AG04450 (cell line): ENCODE measurements at places on chromosomes 7 and 10.

DNA sequence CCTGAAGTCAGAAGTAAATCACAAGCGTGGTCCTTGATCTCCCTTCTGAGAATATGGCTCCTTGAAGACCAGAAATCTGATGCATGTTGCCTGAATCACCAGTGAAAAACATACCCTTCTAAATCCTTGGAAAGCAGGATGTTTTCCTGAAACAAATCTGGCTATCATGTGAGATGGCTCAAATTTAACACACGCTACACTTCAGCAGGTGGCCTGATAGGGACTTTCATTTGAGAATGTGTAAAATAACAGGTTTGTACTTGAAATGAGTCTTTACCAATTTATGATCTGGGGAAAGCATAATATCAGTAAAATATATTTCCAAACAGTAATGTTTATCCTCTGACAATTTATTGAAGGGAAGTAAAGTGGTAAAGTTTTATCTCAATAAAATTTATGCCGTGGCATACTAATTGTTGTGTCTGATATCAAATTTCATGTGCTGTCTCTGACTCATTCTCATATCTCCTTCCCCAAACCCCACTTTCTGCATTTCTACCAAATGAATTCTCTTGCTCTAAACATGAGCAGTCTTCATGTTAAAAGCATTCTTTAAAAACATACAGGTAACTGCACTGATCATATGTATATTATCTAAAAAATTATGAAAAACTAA lies 17.4 kb downstream of the CYP3A4 start:
- no peak for DNase-seq

GRCh38 chr10:62461120-62461519 lies 87.0 kb downstream of the ZNF365 start:
- DNase-seq = no peak

- no peak for DNase-seq
Measured at GRCh38 chr10:69919250-69919649, 117.5 kb downstream of the COL13A1 start.

DNA sequence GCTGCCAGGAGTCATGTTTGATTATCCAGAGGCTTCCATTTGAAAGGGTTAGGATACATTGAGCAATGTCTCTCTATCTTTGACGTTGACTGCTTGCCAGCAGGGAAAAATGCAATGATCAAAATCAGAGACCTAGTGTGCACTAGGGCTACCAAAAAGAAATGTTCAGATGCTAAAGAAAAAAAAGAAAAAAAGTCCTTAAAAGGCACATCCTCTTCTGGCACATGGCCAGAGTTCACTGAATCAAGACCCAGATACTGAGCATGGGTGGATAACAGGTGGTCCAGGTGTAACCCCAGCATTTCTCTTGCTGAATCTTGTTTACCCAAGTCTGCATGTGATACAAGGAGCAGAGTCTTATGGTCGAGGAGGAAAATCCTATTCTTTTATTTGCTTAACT lies 899.3 kb downstream of the SORCS3 start:
- DNase-seq = no peak

DNA sequence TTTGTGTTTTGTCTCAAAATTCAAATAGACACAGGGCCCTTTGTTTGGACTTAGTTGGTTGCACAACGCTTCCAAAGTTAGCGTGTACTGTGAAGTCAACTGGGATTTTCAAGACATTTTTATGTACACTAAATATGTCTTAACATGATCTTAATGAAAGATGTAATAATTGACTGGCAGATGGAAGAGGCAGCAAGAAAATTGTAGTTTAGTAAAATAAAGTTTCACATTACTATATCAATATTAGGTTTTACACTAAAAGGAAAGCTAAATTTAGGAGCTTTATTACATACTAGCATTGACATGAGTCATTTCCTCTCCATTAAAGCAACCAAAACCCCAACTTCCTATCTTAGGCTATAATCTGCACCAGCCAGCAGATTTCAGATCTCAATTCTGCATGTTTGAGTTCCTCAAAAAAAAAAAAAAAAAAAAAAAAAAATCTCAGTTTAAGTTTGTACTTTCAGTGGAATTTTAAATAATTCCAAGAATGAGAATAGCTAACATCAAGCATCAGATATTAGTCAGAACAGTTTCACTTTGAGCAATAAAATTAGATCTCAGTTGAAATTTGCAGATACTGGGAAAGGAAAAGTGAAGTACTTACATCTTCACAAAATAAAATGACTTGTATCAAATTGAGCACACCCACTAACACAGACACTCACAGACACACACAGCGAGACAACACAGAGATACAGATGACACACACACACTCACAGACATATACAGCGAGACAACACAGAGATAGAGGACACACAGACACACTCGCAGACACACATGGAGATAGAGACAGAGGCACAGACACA lies 346.6 kb upstream of the KLF6 start:
- peak; percentile 65 for DNase-seq

DNA sequence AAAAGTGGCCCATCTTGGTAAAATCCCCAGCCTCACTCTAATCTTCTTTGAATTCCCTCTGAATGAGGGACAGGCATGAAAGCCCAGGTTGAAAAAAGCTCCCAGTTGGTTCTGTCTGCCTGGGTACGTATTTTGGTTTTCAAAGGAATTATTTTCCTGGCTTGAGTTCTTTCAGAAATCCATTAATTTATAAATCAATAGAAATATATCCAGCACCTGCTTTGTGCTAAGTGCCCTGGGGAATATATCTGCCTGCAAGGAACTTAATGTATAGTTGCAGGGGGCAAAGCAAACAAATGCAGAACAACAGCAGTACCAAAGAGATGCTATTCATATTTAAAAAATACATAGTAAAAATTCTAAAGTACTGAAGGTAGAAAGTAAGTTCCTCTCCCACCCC lies 362.7 kb downstream of the REEP3 start:
- DNase-seq = no peak

- no peak for DNase-seq
Measured at GRCh38 chr10:132010483-132010882, 28.8 kb upstream of the BNIP3 start.

- DNase-seq = peak; percentile 73
Measured at GRCh38 chr10:110446954-110447608, 50.6 kb upstream of the DUSP5 start.

DNA sequence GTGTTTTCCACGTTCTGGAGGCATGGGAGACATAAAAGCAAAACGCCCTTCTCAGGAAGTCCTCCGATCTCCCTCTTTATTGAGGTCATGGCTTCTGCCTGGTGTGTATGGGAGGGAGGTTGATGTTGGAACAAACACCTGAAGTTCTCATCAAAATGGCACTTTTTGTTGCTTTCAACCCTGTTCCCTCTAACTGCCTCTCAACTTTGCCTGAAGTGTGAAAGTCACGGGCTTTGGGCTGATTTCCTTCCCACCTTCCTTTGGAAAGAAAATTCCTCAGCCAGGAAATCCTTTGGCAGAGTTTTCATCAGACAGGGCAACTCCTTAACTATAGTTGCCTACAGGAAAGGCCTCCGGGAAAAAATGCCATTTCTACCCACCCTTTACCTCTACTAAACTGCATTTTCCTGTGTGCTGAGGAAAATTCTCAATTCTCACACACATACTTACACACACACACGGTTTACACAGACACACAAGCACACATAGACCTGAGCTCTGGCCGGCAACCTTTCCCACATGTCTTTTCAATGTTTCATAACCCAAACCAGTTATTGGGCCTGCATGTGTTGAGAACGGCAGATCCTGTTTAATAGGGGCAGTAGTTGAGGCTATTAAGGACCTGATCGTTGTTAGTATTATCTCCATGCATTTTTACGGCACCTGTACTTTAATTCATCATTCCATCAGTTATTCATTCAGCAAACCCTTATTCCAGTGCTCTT lies 36.4 kb downstream of the CYP17A1 start:
- no peak for DNase-seq

DNA sequence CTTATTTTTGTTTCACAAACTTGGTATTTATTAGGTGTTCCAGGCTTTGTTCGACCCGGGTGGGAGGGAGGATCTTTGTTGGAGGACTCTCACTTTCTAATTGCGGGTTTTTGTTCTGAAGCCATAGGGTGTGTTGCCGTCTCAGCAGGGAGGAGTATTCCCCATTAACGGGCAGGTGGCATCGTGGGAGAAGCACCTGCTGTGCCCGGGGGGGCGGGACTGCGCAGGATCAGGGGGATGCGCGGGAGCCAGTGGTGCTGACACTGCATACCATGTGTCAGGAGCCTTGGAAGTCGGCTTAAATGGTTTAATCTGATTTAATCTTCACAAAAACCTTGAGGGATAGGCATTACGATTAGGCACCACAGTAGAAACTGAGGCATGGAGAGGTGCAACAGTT lies 113.0 kb downstream of the MGMT start:
- DNase-seq = no peak

GRCh38 chr10:121667948-121668313 lies 69.7 kb upstream of the FGFR2 start:
- DNase-seq = no peak

DNA sequence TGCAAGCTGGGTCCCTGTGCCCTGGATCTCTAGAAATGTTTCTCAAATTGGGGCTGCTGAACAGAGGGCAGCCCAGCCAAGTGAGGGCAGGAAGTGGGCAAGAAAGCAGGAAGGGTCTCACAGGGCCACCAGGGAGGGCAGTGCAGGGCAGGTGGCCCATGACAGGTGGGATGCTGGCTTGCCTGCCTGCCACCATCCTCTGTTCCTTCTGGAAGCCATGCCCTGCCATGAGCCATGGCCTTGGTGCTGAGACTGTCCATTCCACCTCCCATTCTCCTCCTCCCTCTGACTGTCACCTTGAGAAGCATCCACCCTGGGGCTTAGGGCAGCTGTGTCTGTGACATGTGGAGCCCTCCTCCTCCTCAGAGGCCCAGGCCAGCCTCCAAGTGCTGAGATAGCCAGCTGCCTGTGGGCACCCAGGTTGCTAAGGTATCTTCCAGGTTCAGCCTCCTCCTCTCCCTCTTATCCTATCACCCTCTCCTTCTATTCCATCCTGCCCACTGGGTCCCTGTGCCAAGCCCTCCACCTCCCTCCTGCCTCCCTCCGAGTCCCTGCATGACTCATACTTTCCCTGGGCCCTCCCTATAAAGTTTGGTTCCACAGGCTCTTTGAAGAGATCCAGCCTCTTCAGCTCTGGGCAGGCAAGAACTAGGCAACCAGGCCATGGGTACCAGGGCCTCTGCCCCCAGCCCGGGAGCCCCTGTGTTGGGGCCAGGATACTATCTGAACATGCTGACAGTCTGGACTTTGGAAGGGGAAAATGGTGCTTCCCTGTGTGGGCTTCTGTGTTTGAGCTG lies 1.3 kb downstream of the VSIR start:
- no peak for DNase-seq

- no peak for DNase-seq
Measured at GRCh38 chr10:48996329-48996728, 56.7 kb upstream of the LRRC18 start.

DNA sequence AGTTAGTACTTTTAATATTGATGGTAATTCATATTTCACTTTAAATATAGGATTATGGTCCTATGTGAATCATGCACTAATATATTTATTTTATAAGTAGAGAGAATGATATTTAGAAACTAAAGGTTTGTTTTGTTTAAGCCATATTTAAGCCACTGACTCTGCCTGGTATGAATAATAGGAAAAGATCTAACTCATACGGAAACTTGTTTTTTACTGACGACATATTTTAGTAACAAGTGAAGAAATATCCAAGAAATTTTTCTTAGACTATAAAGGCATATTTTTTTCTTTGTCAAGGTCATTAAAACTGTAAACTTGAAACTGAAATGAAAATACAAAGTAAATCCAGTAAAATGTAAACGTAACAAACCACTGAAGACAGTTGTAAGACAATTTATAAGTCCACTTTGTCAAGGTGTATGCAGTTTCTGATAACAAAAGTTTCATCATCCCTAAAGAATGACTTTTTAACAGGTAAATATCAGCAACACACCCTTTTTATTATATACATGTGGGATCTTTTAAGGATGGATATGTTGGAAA lies 147.1 kb downstream of the PHF14 start:
- DNase-seq = no peak

- DNase-seq = no peak
Measured at GRCh38 chr7:28414453-28414852, 2.1 kb downstream of the CREB5 start.

- no peak for DNase-seq
Measured at GRCh38 chr10:35368485-35369048, 32.3 kb downstream of the CCNY start.

DNA sequence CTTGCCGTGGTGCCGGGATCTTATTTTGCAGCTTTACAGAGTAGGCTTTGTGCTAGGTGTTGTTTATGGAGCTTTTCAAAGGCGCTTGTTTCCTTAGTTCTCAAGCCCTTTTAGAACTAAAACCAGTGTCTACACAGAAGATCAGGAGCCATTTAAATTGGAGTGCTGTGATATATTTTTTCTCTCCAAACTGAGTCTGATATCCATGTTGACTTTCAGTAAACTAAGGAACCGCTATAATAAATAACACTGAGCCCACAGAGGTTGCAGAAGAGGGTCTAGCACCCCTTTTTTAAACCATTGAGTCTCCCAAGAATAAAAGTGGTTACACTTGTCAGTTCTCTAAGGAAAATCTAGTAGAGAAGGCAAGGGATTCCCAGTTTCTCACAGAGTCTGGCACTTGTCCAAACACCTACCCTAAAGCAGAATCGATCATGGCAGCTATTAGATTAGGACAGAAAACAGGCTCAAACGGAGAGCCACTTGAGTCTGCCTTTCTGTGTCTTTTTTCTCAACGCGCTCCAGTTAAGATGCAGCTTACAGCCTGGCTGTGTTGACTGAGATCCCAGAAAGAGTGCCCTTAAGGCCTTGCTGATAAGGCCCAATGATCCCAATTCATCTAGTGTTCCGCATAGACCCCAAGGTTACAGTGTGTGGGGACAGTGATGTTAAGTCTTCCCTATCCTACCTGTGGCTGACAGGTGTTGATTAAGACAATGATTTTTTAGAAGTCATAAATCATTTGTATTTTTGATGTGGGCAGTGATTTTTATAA lies 804 bp downstream of the TMEM106B start:
- no peak for DNase-seq

DNA sequence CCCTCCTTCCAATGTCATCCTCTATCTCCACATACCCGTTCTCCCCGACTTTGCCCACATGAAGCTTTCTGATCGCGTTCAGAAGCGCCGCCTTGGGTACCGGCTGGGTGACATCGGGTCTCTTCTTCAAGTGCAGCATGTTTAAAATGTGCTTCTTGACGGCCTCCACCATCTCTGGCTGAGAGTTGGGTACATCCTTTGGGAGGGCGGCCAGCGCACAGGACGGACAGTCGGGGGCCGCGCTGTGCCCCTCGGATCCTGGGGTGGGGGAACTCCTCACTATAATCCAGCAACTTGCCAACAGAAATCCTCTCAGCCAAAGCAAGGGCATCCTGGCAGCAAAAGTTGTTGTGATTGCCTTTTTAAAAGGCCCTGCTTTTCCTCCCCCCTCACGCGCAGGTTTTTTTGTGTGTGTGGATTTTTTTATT lies 2.8 kb downstream of the INHBA start:
- DNase-seq = no peak

- peak; percentile 18 for DNase-seq
Measured at GRCh38 chr7:111756687-111757178, 194.4 kb upstream of the IMMP2L start.

DNA sequence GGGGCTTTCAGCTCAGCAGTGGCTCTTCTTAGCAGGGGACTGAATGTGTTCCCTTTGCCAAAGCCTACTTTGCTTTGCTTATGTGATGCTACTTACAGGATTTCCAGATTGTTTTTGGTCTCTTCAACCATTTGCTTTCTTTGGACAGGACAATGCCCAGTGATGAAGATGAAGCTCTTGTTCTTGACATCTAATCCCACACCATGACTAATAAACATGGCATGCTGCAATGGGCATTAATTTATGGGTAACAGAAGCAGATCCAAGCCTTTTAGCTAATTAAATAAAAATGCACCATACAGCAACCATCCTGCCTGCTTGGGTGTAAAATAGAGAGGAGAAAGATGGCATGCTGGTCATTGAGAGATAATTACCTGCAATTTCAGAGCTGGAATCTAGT lies 175.5 kb upstream of the ITGB1 start:
- no peak for DNase-seq
